ENCODE measurements at places on chromosomes 2 and 18.

GRCh38 chr18:46461993-46462392 is 195.0 kb downstream of the LOXHD1 start:
- DNase-seq = no peak

- DNase-seq = no peak
These were observed 7.0 kb upstream of the STK39 start for GRCh38 chr2:168254158-168254935.

GRCh38 chr2:144572977-144573376 is 53.1 kb upstream of the ZEB2 start:
- DNase-seq = no peak

GRCh38 chr2:138239902-138240491 is 261.6 kb upstream of the SPOPL start:
- no peak for DNase-seq

GRCh38 chr18:73940721-73941120 is 206.9 kb downstream of the FBXO15 start:
- DNase-seq = no peak

- DNase-seq = no peak
These were observed 17.4 kb upstream of the LRATD1 start for GRCh38 chr2:14615121-14615520.

GRCh38 chr2:203830304-203831055 is 37.1 kb upstream of the CTLA4 start:
- DNase-seq = peak; percentile 79

- no peak for DNase-seq
These were observed 43.0 kb upstream of the BCL11A start for GRCh38 chr2:60596411-60596810.

DNA sequence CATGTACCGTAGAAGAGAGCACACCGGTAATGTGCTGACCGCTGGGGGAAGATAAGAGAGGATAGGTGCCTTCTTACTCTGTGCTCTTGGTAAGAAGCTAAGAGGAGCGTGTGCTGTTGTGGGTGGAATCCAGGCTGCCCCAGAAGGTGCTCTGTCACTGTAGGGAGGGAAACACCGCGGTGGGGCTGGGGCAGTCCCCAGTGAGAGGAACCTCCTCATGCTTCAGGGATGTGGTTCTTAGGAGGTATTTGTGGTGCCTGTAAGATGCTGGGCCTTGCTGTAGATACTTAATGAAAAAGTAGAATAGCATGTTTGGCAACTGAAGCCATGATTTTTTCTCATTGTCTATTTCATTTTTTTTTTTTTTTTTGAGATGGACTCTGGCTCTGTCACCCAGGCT is 1.1 kb downstream of the COLEC11 start:
- peak; percentile 32 for DNase-seq

- DNase-seq = peak; percentile 8
These were observed 2.2 kb downstream of the LRATD1 start for GRCh38 chr2:14634489-14635390.

DNA sequence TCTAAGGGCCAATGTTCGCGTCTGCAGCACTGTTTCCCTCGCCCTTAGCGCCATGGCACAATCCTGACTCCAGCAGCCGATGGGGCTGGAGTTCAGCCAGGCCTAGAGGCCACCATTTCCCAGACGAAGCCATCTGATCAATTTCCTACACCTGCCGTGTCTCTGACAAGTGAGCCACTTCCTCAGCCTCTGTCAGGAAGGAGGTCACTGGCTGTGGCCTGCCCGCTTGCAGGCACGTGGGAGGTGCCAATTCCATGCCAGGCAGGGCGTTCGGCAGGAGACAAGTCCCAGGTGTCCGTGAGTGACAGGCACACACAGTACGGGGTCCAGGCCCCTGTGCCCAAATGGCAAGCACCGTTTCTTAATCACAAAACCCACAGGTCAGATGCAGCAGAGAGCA is 234.5 kb downstream of the TWIST2 start:
- no peak for DNase-seq

- no peak for DNase-seq
These were observed 36.1 kb upstream of the SPTBN1 start for GRCh38 chr2:54419855-54420523.

DNA sequence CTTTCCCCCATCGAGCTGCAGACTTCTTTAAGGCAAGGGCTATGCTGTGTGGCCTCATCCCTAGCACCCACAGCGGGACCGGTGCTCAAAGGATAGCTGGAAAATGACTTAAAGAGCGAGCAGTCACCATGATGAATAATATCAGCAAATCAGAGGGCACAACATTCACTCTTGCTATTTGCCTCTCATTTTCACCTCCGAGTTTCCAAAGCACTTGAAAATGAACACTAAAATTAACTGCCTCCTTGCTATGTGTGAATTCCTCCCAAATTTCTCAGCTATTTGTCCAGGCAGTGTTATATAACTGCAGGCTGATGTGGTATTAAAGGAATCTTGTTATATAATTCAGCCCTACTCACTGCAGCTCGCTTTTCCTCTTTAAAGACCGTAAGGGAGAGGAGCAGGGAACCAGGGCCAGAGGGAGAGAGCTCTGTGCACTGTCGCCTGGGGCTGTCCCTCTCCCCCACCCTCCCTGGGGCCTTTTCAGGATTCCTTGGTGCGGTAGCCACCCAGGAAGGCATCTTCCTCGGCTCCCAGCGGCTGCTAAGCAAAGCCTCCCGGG is 1.4 kb downstream of the CYS1 start:
- no peak for DNase-seq

GRCh38 chr2:183255411-183255810 is 131.2 kb downstream of the NUP35 start:
- no peak for DNase-seq

- no peak for DNase-seq
These were observed 30.1 kb downstream of the GREB1L start for GRCh38 chr18:21272016-21272579.

- no peak for DNase-seq
These were observed 18.7 kb upstream of the ACVR1 start for GRCh38 chr2:157894694-157895435.

GRCh38 chr2:102070058-102070642 is 72.4 kb upstream of the IL1R1 start:
- DNase-seq = no peak

DNA sequence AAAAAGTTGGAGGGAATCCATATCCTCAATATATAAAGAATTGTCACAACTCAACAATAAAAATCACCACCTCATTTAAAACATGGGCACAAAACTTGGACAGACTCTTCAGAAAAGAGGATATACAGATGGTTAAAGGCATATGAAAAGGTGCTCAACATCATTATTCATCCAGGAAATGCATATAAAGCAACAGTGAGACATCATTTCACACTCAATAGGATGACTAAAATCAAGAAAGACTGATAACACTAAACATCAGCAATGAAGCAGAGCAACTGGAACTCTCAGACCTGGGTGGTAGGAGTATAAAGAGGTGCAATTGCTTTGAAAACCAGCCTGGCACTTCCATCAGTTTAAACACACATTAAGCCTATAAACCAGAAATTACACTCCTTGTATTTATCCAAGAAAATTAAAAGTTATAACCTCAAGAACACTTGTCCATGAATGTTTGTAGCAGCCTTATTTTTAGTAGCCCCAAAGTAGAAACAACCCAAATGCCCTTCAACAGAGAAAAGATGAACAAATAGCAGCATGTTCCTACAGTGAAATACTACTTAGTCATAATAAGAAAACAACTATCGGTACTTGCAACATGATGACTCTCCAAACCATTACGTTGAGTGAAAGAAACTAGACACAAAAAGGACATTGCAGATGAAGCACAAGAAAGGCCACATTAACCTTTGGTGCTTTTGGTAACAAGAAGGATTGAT is 79.1 kb upstream of the TANC1 start:
- no peak for DNase-seq

- DNase-seq = peak; percentile 35
These were observed 711 bp downstream of the SFXN5 start for GRCh38 chr2:73070643-73071359.

- no peak for DNase-seq
These were observed 156.0 kb downstream of the TGIF1 start for GRCh38 chr18:3605954-3606443.

DNA sequence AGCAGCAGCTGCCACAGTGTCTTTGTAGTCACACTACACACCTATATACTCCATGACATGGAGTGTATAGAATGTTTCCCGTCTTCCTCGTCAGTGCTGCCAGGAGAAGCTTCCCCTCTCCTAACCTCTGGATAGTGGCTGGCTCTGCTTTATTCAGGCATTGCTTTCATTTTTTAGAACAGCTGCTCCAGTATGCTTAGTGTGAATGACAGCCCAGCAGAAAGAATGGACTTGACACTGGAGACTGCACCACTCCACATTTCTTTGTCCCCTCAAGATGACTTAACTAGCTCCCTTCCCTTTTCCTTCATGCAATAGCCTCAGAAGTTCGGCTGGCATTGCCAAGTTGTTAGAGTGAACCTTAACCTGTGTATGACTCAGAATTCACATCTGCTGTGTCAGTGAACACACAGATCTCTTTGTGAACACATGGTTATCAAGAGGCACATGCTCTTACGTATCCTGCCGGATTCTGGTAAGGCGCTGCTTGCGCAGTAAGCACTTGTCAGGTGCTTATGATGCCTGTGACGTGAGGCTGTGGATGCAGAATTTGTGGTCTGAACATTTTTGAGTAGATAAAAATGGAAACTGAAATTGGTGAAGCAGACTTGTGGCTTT is 73.9 kb downstream of the NEDD4L start:
- no peak for DNase-seq

DNA sequence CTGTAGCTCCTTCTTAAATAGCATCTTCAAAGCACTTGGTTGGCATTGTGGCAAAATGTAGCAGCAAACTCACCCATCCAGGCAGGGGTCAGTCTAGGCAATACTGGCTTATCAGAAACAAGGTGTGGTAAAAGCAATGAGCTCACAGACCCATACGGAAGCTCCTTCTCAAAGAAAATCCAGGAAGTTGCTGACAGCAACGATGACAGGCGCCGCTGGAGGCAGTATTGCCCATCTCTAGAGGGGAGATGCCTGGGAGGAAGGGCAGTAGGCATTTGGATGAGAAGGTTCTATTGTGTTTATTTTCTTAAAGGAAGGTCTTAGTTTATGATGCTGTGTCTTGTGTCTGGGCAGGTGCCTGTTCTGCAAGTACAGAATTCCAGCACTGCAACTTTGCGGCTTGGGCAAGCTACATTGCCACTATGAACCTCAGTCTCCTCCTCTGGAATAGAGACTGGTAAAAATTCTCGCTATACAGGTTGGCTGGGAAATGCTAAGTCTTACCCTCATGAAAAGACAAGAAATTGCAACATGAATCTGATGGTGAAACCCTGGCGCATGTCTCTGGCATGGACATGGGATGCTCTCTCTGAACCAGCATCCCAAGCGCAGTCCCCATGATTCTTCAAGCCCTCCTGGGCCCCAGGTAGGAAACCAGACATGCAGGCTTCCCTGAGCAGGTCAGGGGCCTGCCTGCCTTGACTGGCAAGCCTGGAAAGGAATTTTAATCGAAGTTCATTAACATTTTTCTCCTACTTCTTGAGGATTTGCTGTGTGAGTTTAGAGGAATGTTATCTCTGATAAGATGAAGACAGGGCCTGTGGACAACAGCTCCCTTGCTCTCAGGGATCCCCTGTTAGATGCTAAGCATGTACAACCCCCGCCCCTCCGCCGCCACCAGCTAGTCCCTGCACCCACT is 156.0 kb downstream of the TFCP2L1 start:
- DNase-seq = peak; percentile 22

DNA sequence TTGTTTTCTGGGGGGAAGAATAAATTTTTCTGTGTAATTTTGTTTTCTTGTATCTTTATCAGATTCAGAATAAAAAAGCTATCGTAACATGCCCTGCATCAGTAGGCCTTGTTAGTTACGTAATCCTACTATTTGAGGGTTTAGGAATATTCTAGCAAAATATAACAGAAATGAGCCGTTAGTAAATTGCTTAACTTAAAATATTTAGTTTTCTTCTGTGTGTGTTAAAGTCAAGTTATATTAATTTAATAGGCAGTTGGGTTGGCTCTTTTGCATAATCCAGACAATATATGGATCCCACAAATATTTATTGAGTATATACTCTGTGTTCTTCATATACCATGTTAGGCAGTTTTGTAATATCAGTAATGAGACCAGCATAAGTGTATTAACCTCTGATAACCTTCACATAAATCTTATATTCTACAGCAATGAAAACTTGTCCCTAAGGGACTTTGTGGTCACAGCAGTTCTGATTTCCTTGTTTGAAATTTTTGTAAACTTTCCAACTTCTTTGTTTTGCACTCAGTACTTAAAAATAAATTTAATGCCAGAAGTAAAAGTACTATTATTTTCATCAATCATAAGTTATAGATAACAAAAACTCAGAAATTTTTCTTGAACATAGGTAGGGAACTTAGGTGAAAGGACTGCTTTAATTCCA is 151.9 kb downstream of the FMNL2 start:
- DNase-seq = no peak

- no peak for DNase-seq
These were observed 108.7 kb upstream of the KCTD1 start for GRCh38 chr18:26656944-26657536.

GRCh38 chr18:62179213-62179612 is 7.6 kb downstream of the PIGN start:
- no peak for DNase-seq

DNA sequence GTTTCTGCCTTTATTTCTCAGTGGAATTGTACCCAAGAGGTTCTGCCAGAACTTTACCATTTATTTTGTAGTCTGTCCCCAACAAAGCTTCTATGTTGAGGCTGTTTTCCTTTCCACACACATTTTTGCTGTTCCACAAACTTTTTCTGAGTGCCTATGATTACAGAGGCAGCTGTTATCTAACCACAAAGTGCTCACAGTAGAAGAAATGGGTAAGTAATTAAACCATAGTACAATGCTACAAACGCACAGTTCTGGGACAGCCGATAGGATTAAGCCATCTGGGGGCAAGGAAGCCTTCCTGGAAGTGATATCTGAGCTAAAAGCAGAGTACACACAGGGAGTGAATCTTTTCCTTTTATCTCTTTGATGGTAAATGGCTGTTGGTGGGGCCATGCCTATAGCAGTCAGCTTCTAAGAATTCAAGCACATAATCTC is 3.9 kb upstream of the MGAT4A start:
- no peak for DNase-seq
